ENCODE measurements at places on chromosomes 5 and 9.
A peak's percentile ranks its signal among the peaks of the same experiment; 100 is the strongest.

- no peak for DNase-seq
Measured at GRCh38 chr5:158354958-158355357, 496.0 kb upstream of the CLINT1 start.

DNA sequence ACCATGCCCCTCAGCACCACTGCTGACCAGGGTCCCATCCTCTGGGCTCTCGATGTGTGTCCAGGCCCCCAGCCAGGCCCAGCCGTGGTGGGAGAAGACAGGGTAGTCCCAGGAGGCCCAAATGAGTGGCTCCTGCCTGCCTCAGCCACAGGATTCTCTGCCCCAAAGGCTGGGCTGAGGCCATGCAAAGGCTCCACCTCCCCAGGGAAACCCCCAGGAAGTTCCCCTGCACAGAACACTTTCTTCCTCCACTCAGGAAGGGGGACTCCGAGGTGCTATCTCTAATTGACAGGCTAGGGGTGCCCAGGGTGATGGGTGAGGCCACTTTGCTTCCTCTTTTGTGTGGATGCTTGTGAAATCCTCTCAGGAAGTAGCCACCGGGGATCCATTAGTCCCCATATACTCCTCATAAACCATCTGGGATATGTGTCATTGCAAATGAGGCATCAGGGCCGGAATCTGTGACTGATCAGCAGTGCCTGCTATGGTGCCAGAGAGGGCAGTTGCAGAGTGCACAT lies 23.1 kb upstream of the TDRD7 start:
- DNase-seq: no peak

DNA sequence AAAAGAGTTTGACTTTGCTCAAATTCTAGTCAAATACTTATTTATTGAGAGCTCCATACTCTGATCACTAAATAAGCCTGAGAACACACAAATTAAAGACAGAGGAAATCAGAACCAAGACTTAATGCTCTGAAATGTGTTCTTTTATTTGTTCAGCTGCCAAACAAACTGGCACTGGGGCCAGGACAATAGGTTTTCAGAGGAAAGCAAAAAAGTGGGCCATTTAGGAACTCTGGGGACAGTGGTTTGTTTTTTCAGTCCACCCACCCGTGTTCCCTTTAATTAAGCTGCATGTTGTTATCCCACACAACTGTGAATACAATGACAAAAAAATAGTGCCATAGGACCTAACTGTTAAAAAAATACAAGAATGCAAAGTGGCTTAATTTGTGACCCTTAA lies 95.4 kb upstream of the RETREG1 start:
- no peak for DNase-seq

GRCh38 chr9:83472764-83473163 lies 65.4 kb downstream of the FRMD3 start:
- DNase-seq: no peak

GRCh38 chr5:109327570-109327969 lies 82.2 kb downstream of the PJA2 start:
- DNase-seq: no peak

DNA sequence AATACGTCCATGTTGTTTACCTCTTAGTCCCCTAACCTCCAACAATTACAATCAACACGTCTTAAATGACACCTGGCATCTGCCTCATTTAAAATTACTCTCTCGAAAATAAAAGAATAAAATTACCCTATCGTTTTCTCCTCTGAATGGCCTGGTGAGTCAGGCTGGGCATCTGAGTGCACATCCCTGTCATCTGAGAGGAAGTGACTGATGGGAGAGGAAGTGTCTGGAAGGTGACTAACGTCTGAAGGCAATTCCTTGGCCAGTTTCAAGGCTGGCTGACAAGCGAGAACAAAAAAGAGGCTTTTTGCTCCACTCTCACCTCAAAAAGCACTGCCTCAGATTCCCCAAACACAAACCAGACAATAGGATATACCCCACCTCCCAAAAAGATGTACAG lies 57.7 kb downstream of the MAPKAP1 start:
- no peak for DNase-seq

DNA sequence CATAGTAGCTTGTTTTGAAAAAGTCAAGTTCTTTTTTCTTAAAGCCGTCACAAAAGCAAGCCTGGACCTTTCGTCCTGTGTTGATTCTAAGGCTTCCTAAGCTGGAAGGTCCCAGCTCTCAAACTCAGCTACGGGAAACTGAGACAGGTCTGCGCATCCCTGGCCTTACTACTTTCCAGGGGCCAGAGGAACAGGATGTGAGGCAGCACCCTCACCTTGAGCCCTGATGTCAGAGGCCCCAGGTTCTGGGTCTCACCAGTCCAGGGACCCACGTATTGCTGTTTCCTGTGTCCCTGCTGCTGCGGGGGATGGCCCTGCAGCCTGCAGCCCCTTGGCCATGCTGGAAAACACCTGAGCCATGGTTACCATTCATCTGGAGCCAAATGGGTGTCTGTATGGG lies 123.9 kb downstream of the COL23A1 start:
- DNase-seq: no peak

- DNase-seq: no peak
Measured at GRCh38 chr5:42666869-42667268, 89.7 kb upstream of the CCDC152 start.

GRCh38 chr5:149833116-149833827 lies 103.2 kb downstream of the PPARGC1B start:
- DNase-seq: no peak

GRCh38 chr9:92325991-92326500 lies 293 bp downstream of the CENPP start:
- no peak for DNase-seq

DNA sequence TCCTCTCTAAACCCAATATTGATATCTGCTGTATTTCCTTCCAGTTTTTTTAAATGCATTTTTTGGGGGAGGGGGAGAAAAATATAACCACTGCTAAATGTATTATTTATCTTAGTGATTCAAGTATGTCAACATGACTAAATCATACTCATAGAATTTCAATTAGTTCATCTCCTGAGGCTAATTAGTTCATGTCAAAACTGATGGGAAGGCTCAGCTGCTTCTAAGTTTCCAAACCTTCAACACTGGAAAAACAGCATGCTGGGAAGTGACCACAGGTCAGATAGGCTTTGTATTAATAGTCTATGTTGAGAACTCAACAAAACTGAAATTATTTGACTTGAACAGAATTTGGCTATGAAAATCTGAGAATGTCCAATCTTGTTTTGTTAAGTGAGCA lies 118.7 kb downstream of the TTLL11 start:
- no peak for DNase-seq

DNA sequence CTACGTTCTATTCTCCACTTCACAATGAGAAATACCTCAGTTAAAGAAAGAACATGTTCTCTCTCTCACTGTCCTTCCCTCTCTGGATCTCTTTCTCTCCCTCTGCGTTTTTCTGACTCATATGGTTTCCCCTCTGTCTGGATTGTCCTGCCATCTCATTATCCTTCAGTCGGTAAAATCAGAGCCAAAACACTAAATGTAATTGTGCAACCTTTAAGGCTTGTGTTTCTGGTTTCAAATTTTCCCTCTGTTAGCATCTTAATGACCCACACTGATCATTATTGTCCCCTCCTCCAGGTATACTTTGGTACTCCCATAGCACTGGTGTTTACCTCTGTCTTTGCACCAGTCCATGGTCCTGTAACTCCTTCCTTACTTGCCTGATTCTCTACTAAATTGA lies 509.4 kb upstream of the C9orf72 start:
- no peak for DNase-seq

DNA sequence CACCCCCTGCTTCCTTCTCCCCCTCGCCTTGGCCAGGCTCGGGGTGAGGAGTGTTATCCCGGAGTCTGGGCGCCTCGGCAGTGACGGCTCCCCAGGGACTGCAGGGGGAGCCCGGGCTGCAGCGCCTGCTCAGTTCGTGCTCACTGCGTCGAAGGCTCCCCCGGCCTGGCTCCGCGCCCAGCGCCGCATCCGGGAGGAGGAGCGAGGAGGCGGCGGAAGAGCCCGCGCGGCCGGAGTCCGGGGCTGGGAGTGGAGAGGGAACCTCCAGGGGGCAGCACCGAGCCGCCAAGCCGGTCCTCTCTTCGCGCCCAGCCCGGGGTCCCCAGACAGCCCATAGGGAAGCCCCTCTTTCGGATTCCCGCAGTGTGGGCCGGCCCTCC lies 1.3 kb upstream of the EGR1 start:
- DNase-seq: peak; percentile 69

- DNase-seq: no peak
Measured at GRCh38 chr5:53361708-53362107, 118.7 kb upstream of the FST start.

DNA sequence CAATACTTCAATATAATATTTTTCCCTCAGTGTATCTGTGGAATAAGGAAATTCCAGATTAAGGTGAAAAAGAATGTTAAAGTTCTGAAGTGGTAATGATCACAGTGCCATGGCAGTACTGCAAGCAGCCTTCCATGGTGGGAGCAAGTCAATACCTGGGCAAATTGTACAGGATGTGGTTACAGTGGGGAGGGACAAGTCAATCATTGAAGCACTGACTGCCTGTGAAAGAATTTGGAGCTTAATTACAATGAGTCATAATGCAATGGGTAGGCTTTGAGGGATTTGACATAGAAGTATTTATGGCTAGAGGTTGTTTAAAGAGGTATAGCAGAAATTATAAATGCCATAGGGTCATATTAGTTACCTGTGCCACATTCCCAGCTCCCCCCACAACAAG lies 786.5 kb upstream of the ACO1 start:
- no peak for DNase-seq

DNA sequence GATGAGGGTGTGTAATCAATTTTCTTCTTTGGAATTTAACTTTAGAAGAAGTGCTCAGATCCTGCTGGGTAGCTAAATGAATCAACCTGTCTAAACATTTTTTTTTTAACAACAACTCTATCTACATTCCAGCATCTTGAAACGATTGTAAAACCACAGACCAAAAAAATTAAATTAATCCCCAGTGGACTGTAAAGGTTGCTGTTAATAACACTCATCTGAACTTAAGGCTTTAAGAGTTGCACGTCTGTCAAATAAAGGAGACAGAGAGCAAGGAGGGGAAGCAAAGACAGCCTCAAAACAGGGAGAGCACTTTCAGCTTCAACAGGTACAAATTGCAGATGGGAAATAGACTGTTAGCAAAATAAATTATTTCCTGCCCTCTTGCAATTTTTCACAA lies 548.5 kb downstream of the DTWD2 start:
- DNase-seq: no peak

DNA sequence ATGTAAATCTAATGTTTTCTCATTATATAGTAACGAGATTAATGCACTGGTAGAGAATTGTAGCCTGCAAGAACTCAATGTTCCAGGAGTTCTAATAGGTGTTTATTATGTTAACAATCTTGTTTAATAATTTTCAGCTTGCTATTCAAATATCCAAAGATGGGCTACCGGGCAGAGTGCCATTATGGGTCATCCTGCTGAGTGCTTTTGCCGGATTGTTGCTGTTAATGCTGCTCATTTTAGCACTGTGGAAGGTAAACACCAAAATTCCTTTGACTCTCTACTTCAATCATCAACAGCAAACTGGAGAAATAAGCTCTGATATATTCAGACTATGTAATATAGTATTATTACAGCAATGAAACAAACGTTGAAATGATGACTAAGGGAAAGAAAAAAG lies 41.9 kb upstream of the ITGA2 start:
- DNase-seq: no peak

GRCh38 chr5:78908173-78909061 lies 76.7 kb downstream of the ARSB start:
- no peak for DNase-seq

- DNase-seq: no peak
Measured at GRCh38 chr5:134792286-134792685, 33.7 kb downstream of the DDX46 start.

GRCh38 chr9:132381966-132382541 lies 24.6 kb downstream of the TTF1 start:
- no peak for DNase-seq

DNA sequence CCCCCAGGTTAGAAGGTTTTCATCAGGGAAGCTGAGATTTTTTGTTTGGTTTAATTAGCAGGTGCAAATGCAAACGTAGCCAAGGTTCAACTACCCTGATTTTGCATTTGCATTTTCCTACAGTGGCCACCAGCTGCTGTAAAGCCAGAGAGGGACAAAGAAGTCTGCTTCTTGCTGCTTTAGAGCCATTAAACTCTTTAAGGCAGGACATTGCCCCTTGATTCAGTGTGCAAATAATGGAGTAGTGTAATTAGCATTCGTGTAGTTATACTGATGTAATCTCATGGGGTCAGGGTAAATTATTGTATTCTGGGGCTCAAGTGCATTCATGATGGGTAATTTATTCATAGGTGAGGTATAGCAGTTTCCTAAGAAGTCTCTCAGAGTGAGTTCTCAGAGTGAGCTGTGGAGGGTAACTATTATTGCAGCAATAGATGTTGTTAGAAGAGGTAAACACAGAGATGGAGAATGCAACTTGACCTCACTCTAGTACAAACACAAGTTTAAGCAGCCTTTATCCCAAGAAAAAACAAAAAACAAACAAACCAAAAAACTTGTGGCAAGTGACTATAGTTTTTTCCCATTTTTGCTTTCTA lies 526.5 kb downstream of the KIF4B start:
- DNase-seq: no peak

- DNase-seq: no peak
Measured at GRCh38 chr5:149576021-149576420, 5.3 kb upstream of the ARHGEF37 start.

DNA sequence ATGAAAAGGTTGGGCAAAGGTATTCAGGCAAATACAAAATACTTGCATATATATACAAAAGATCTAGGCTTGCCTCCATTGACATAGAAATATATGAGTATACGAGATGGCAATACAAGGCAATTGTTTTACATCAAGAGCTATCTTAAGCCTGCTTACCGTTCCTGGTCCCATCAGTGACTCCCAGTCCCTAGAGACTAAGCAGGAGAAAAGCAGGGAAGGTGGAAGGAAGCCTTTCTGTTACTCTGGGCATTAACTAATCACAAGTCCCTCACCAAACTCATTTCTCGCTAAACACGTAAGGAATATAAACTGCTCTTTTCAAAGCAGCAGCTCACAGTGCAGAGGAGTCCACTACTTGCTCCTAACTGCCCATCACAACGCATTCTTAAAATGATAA lies 125.2 kb downstream of the ZNF608 start:
- no peak for DNase-seq

- no peak for DNase-seq
Measured at GRCh38 chr5:124342027-124342471, 404.4 kb downstream of the ZNF608 start.

GRCh38 chr5:53985796-53986195 lies 324.6 kb downstream of the ARL15 start:
- no peak for DNase-seq

DNA sequence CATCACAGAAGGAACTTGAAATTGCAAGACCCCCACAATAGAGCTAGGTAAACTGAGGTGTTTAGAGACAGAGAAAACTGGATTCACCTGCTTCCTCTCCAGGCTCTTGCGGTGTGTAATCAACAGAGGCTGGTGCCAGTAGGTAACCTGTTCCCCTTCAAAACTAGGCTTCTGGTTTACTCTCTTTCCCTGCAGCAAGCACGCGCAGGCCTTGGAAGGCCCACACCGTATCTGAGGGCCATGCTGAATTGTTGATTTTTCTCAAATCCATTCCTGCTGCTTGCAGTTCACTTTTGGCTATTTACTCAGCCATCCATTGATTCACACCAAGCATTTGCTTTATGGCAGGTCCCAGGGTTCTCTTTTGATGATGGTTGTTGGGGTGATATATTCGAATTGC lies 667 bp upstream of the FRRS1L start:
- DNase-seq: no peak

- peak; percentile 8 for DNase-seq
Measured at GRCh38 chr9:95726756-95727155, 148.7 kb upstream of the ERCC6L2 start.
